Bronchus fibroblast of lung (primary cell): ENCODE measurements at places on chromosomes 5 and 9. TPM values are rescaled to one million over a fixed set of nuclear protein-coding genes. Genes with fewer than 3 reads are reported as not detected.

Gene SFXN1
- 87.3 and 110 TPM in 2 replicates for total RNA-seq

Gene RPL35
- 3,713 and 4,137 TPM in 2 replicates for total RNA-seq

Gene GCNT4
- total RNA-seq: 0.30 and 0.34 TPM in 2 replicates

Gene OR1J2
- total RNA-seq: not detected in 2 replicates

Gene SLC27A4
- total RNA-seq: 20.7 and 21.1 TPM in 2 replicates

Gene SPATA31C2
- total RNA-seq: not detected in 2 replicates

Gene SAXO1
- not detected in 2 replicates for total RNA-seq

Gene IFNA2
- not detected in 2 replicates for total RNA-seq

Gene NUP214
- 19.3 and 21.1 TPM in 2 replicates for total RNA-seq

Gene SETX
- total RNA-seq: 15.9 and 16.5 TPM in 2 replicates

Gene FBLL1
- total RNA-seq: 0.15 and 0.34 TPM in 2 replicates

Gene GABRA1
- not detected in 2 replicates for total RNA-seq

Gene SH3PXD2B
- total RNA-seq: 21.4 and 24.1 TPM in 2 replicates

Gene NMUR2
- total RNA-seq: not detected in 2 replicates

Gene TMEM161B
- 4.8 and 6.1 TPM in 2 replicates for total RNA-seq

Gene PCDHGA6
- total RNA-seq: 0.67 and 1.0 TPM in 2 replicates

Gene ATG10
- 5.1 and 6.6 TPM in 2 replicates for total RNA-seq

Gene FABP6
- not detected in 2 replicates for total RNA-seq

Gene SMIM23
- not detected in 2 replicates for total RNA-seq

Gene PHF24
- total RNA-seq: 0.17 and 0.74 TPM in 2 replicates

Gene PCDHGA8
- total RNA-seq: 0.15 and 0.67 TPM in 2 replicates

Gene CCL21
- total RNA-seq: not detected in 2 replicates

Gene PCDH1
- total RNA-seq: 0.15 and 0.17 TPM in 2 replicates

Gene IGIP
- 0.45 and 0.50 TPM in 2 replicates for total RNA-seq

Gene SLC25A2
- total RNA-seq: not detected in 2 replicates

Gene BAAT
- under 0.01 TPM in 1 of 2 replicates, not detected in the other for total RNA-seq

Gene PDLIM4
- total RNA-seq: 59.6 and 71.6 TPM in 2 replicates

Gene PFN3
- not detected in 2 replicates for total RNA-seq

Gene SHB
- total RNA-seq: 13.4 and 14.4 TPM in 2 replicates

Gene PCDHB6
- not detected in 2 replicates for total RNA-seq

Gene SPATA31A3
- total RNA-seq: not detected in 2 replicates

Gene OGN
- 0.15 and 0.17 TPM in 2 replicates for total RNA-seq

Gene ZNF658
- 1.8 and 2.2 TPM in 2 replicates for total RNA-seq

Gene EGFLAM
- 1.2 TPM in 2 replicates for total RNA-seq

Gene MYMK
- not detected in 2 replicates for total RNA-seq

Gene KIF20A
- total RNA-seq: 103 and 105 TPM in 2 replicates
